ENCODE measurements at places on chromosomes 2 and 18. TPM values are rescaled to one million over a fixed set of nuclear protein-coding genes. Genes with fewer than 3 reads are reported as not detected.

DNA sequence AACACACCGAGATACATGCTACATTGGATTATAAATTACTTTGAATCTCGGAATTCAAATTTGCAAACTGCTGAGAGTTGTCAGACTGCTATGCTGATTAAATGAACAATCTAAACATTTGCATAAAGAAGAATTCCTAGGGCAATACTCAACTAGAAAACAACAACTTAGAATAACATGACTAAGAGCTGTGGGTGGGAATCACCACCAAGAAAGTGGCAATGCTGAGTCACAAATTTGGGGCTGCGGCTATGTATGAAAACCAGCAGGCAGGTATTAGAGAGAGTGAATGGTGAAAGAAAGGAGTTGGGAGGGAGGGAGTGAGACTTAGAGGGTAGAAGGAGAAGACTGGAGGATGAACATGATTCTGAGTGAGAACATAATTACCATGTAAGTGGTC, 559.5 kb downstream of the PIK3C3 start:
- no peaks in the 10 kb centered on the region for H3K36me3 ChIP-seq
- H3K27ac ChIP-seq, result no peak overlapping the region
- H3K4me3 ChIP-seq, result no peak overlapping the region
- H3K27me3 ChIP-seq, result no peaks in the 10 kb centered on the region

HOXD4 gene
- total RNA-seq, result not detected

- no peak for DNase-seq
- no peaks in the 10 kb centered on the region for H3K27me3 ChIP-seq
- H3K27ac ChIP-seq, result no peak overlapping the region
- no peaks in the 10 kb centered on the region for H3K4me1 ChIP-seq
These were observed 152.2 kb downstream of the INHBB start for GRCh38 chr2:120498121-120498520.

NXPH2 gene
- not detected for total RNA-seq

GRCh38 chr18:8834881-8835280, 129.5 kb downstream of the MTCL1 start:
- no peaks in the 10 kb centered on the region for H3K27me3 ChIP-seq
- no peak overlapping the region for H3K4me3 ChIP-seq
- H3K27ac ChIP-seq, result no peak overlapping the region
- no peak for DNase-seq

PLGLB2 gene
- 6.9 TPM for total RNA-seq

TCF4 gene
- 0.93 TPM for total RNA-seq

Data from CD4-positive, alpha-beta memory T cell (primary cell).